Adrenal gland (tissue), 19 donors: ENCODE measurements at places on chromosomes 5 and 9. TPM values are rescaled to one million over a fixed set of nuclear protein-coding genes. Genes with fewer than 3 reads are reported as not detected.

GRCh38 chr9:125141251-125141650, 2.1 kb downstream of the SCAI start:
- DNase-seq = no peak

DNA sequence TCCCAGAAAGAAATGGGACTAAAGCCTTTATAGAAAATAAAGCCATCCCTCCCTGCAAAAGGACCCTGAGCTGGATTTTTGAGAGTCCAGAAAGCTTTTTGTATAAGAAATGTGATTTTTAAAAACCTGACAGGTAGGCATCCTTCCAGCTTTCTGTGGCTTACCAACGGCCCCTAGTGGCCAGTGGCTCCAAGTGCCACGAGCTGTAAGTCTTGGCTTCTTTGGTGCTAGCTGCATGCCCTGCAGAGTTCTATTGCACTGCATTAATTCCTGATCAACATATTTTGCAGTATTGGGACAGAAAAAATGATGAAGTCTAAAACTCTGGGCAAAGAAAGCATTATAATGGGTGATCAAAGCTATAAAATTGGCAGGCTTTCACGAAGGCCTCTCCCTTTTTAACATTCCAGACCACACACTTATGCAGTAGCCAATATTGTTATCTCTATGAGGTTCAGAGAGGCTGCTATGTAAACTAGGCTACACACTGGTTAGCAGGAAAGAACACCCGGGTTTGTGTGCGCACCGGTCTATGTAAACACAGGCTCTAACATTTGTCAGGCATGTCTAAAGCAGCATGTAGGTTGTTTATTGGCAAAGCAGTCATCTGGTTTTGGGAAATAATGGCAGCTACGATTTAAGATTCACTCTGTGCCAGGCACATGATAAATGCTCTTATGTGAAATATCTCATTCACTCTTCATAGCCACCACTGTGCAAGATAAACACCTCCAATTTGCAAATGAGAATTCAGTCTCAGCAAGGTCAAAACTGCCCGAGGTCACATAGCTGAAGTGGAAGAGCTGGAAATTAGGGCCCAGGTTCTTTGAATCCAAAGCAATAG, 55.2 kb downstream of the NMUR2 start:
- DNase-seq = peak; percentile 29

- no peak for DNase-seq
These were observed 149.3 kb upstream of the POU5F2 start for GRCh38 chr5:93890657-93891056.

- no peak for DNase-seq
These were observed 9.3 kb upstream of the TRPC7 start for GRCh38 chr5:136374638-136375037.

DNA sequence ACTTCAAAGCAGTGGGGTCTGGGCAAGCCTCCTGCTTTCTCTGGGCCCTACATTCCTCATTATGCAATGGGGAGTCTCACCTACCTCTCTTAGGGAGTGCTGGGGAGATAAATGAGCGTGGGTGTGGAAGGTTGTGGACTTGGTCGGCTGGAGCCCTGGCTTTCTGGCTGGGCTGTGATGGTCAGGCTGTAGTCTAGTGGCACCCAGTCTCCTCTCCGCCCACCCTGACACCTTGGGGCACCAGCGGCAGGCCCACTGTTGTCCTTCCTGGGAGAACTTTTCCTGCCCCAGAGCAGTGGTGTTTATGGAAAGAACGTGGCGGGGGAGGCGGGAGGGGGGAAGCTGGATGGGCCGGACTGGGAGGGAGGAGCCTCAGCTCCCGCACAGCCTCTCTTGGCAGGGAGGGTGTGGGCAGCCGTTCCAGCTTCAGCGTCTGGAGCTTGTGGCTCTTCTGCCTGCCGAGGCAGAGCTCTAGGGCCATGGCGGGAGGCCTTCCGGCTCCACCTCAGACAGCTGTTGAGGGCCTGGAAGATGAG, 4.1 kb downstream of the PTGS1 start:
- peak; percentile 55 for DNase-seq

- no peak for DNase-seq
These were observed 255.2 kb downstream of the ARHGAP26 start for GRCh38 chr5:143025376-143025775.

DNA sequence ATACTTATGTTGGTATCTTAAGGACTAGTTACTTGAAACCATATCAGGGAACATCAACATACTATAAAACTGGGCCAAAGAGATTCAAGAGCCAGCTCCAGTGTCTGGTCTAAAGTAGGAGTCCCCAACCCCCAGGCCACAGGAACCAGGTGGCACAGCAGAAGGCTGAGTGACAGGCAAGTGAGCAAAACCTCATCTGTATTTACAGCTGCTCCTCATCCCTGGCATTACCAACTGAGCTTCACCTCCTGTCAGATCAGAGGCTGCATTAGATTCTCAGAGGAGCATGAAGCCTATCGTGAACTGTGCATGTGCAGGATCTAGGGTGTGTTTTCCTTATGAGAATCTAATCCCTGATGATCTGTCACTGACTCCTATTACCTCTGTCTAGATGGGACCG, 581.6 kb upstream of the CDH9 start:
- no peak for DNase-seq

GRCh38 chr5:170287532-170287931, 10.0 kb downstream of the LCP2 start:
- DNase-seq = no peak

GRCh38 chr9:99567436-99567835, 254.2 kb upstream of the NR4A3 start:
- no peak for DNase-seq

DNA sequence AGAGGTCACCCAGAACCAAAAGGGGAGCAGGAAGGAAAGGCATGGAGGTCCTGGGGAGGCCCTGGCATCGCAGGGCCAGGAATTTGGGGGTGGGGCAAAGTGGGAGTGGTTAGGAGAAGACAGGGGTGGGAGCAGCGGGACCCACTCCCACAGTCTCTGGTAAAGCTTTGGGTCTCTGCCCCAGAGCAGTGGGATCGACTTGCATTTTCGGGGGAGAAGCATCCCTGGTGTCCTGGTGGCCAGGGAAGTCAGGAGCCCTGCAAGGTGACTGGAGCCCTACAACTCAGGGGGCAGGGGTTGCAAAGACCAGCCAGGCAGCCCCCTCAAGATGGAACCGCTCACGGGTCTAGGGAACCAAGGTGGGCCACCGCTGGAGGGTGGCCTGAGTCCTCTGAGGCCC, 22.4 kb upstream of the GTF3C5 start:
- DNase-seq = no peak

GRCh38 chr9:127463911-127464310, 12.6 kb downstream of the LRSAM1 start:
- no peak for DNase-seq

GRCh38 chr5:133203317-133204305, 151.8 kb downstream of the HSPA4 start:
- no peak for DNase-seq

- peak; percentile 13 for DNase-seq
These were observed 235.7 kb downstream of the CDK5RAP2 start for GRCh38 chr9:120344230-120344629.

DNA sequence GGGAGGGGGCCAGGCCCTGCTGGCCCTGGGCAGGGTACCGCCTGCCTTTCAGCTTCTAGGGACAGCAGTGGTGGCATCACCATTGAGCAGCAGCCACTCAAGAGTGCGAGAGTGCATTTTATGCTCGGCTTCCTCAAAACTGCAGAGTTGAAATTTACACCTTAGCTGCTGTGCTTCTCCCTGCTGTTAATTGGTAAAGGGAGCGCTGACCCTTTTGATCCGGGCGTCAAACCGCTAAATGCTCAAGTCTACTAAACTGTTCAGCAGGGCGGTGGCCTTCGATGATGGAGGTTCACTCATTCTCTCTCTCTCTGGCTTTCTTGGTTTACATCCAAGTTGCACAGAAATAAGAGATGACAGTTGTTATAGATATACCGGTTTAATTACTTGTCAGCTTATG, 368.6 kb upstream of the IRX2 start:
- DNase-seq = no peak

CARTPT gene
- 2.6 TPM for total RNA-seq

ELOVL7 gene
- total RNA-seq = 4.3 TPM

SLC27A6 gene
- 9.4 TPM for total RNA-seq

ZNF367 gene
- total RNA-seq = 0.46 TPM

FOXD4 gene
- total RNA-seq = 0.88 TPM

FOXI1 gene
- not detected for total RNA-seq

STK32A gene
- 39.6 TPM for total RNA-seq

FOXD4L6 gene
- not detected for total RNA-seq
